ENCODE measurements at places on chromosomes 7 and 10.
A peak's percentile ranks its signal among the peaks of the same experiment; 100 is the strongest.

DNA sequence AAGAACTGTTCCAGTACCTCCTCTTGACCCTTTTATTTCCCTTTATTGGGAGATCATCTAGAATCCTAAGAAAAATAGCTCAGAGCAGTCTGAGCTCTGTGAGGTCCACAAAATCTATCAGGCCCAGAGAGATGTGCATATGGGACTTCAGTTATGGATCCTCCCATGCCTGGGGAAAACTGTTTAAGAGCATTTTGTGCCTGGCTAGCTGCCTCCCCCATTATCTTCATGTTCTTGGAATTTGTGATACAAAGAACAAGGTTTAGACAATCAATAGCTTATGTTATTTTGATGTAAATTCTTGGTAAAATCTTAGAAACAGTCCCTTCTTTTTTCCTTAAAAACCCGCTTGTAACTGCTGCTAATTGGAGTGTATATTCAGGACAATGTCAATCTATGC, 75.2 kb downstream of the USP6NL start:
- DNase-seq: no peak

GRCh38 chr10:72375585-72375984, 20.9 kb upstream of the DNAJB12 start:
- no peak for DNase-seq

DNA sequence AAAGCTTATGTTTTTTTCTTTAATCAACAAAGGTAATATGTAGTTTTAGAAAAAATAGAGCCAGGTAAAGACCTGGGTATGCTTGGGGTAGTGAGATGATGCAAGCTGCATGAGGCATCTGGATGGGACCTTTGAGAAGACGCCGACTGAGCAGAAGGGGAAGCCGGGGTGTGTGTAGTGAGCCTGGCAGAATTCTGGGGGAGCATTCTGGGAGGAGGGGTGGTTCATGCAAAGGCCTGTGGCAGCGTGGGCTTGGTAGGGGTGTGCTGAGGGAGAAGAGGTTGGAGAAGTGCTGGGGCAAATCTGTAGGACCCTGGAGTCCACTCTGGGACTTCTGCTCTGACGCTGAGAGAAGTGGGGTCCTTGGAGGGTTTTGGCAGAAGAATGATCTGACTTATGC, 33.9 kb upstream of the SHH start:
- no peak for DNase-seq

DNA sequence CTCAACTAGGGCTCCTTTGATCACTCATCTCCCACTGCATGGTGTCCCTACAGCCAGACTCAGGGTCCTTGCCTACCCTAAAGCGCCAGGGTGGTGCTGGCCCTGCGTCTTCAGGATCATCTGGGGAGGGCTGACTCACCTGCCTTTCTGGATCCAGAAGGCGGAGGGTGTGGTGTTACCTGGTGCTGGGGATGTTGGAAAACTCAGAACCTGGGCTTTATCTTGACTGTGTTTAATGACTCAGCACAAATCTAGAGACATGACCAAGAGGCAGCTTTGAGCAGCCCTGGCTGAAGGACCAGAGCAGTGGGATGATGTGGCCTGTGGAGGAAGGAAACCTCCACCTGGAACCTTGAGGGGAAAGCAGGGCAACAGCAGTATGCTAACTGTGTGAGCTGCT, 96.5 kb downstream of the GRK5 start:
- no peak for DNase-seq

GRCh38 chr10:112963835-112964234, 13.8 kb downstream of the TCF7L2 start:
- DNase-seq: no peak

DNA sequence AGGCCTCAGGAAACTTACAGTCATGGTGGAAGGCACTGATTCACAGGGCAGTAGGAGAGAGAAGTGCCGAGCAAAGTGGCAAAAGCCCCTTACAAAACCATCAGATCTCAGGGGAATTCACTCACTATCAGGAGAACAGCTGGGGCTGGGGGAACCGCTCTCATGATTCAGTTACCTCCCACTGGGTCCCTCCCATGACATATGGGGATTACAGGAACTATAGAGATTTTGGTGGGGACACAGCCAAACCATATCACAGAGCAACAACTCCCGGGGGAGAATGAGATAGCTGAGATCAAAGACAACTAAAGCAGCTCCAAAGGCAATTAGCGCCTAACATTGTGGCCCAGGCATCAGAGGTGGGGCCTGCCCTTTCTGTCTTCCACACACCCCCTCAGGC, 85.4 kb upstream of the VOPP1 start:
- DNase-seq: no peak

DNA sequence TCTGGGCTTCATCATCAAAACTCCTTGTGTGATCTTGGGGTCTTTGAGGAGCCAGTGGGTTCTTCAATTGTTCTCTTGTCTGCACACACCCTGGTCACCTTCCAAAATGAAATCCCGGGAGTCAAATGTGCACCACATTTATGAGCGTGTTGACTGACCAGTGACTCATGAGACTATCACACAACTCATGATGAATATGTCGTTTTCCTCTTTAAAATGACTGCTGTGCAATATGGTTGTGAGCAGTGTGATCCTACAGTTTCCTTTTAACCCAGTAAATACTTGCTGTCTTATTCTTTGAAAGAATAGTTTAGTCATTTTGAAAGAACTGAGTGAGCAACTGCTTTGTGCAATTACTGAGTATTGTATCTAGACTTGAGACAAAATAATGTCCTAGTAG, 149.2 kb downstream of the DYNC1I1 start:
- peak; percentile 70 for DNase-seq

- DNase-seq: no peak
Observed at GRCh38 chr7:76189276-76189675, 12.4 kb upstream of the SRRM3 start.

GRCh38 chr10:133335246-133336117, 1.2 kb downstream of the CALY start:
- DNase-seq: no peak

DNA sequence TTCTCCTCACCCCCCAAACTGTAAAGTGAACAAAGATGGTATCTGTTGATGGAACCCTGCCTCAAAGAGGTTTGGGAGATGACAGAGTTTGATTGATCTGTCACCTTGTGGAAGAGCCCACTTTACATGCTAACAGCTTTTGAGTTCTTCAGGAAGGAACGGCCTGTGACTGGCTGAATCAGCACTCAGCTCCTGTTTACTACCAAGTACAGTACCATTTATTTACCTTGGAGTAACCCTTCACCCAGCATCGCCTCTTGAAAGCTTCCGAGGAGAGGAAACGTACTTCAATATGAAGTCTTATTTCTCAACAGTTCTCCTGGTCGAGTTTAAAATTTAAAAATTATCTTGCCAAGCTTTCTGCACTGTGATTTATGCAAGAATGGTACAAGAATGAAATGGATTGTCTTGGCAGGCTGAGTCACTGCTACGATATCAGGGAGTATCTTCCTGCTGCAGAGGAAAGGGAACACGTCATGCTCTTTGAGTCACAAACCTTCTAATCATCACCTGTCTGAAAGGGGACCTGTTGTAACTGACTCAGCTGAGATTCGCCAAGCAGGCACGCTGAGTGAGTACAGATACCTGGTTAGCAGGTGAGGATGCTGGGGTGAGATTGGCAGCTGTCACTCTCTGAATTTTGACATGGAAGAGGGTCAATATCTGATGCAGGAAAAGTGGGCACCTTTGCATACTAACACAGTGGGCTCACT, 30.1 kb downstream of the KLF6 start:
- no peak for DNase-seq

GRCh38 chr10:93851169-93851568, 42.6 kb upstream of the SLC35G1 start:
- DNase-seq: no peak

- DNase-seq: no peak
Observed at GRCh38 chr7:101724957-101725356, 92.5 kb upstream of the CUX1 start.

GRCh38 chr7:54397836-54398612, 144.2 kb upstream of the VSTM2A start:
- peak; percentile 4 for DNase-seq

DNA sequence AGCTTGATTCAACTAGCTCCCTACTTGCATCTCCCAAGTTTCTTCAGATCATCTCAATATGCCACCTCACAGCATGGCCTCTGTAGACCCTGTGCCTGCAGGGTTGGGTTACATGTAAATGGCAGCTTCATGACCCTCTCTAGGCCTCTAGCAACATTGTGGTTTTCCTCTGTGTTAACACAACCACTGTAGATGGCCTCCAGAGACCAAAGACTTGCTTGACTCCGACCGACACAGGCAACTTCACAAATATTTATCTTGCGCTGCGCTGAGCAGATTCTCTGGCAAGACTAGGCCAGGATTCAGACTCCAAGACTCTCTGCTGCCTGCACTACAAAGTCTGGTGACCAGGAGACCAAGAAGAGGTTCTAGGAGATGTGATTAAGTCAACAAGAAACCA, 75.9 kb downstream of the CNOT4 start:
- DNase-seq: no peak

DNA sequence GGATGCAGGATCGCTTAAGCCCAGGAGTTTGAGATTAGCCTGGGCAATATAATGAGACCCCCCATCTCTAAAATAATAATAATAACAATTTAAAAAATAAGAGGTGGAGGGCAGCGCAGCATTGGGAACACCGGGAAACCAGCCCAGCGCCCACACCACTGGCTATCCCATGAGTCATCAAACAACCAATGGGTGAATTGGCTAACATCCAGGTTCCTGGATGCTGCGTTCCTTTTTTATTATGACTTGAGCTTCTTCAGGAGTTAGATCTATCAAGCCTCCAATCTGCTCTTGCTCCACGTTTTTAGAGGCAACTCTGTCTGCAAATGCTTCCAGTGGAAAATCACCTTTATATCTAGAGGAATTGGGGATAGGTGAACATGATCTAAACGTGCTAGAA, 10.0 kb upstream of the LRRC4 start:
- DNase-seq: no peak

DNA sequence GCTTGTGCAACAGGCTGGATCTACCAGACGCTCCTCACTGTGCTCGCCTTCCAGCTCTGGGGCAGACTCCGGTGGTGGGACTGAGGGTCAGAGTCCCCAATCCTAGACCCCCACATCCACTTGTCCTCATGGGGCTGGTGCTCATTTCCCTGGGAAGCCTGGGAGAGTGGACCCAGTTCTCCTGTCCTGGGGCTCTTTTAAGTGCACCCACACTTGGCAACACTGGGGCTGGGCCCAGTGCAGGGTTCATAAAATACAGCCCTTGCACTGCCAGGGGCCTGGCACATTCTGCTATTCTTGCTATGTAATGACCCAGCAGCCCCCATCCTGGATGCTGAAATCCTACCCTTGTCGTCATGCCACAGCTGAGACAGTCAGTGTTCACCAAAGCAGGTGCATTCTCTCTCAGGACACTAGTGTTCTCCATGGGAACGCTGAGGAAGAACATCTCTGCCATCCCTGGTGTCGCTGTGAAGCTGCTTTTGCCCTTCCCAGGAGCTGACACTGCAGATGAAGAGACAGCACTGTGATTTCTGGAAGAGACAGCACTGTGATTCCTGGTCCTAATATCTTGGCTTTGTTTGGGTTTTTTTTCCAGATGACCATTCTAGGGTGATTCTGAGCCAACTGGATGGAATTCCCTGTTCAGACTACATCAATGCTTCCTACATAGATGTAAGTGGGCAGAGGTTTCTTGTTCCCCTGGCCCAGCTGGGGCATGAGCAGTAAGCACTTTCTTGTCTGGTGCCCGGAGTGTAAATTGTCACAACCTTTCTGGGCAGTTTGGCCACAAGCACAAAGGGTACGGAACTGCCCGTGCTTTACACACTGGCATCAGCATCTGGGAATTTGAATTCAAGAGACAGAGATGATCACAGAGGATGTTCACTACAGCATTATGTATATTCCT, 65.6 kb downstream of the MKI67 start:
- DNase-seq: no peak

DNA sequence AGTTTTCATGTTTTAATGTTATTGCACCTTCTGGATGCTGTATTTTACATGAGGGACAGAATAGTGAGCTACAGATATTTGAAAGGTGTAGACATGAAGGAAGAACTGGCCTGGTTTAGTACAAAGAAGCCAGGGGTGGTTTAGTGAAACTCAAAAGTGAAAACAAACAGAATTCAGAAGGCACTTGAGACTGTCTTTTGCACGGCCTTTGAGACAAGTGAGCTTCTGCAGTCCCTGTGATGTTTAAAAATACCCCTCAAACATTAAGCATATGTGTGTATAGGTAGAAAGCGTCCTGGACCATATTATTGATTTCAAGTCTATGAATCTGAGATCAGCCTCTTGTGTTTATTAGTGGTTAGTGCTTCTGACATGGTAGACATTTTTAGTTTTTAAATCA, 118.9 kb downstream of the CDK14 start:
- DNase-seq: no peak

- no peak for DNase-seq
Observed at GRCh38 chr10:52453501-52453900, 139.4 kb downstream of the DKK1 start.

DNA sequence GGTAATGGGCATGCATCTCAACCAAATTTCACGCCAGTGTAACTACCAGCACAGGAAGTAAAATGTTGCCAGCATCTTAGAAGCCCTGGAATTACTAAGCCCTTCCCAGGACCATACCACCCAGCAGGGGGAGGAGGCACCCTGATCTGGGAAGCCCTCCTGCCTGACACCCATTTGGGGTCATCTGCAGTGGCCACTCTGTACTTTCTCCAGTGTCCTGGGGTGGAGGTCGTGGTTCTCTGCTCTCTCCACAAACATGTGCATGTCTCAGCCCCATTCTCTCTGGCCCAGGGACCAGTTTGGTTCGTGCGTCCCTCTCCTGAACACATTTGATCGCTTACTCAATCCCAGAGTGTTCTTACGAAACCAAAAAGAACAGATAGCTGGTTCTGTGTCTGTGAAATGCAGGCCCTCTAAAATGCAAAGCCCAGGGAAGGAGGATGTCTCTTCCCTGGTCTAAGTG, 9.4 kb upstream of the LRRC27 start:
- no peak for DNase-seq

Measured in NCI-H1930 (cell line).